IPS DF 6.9 (cell line): ENCODE measurements at places on chromosomes 2 and 18.

GRCh38 chr2:82342356-82342755 lies 2037.8 kb upstream of the LRRTM1 start:
- no peak for DNase-seq

DNA sequence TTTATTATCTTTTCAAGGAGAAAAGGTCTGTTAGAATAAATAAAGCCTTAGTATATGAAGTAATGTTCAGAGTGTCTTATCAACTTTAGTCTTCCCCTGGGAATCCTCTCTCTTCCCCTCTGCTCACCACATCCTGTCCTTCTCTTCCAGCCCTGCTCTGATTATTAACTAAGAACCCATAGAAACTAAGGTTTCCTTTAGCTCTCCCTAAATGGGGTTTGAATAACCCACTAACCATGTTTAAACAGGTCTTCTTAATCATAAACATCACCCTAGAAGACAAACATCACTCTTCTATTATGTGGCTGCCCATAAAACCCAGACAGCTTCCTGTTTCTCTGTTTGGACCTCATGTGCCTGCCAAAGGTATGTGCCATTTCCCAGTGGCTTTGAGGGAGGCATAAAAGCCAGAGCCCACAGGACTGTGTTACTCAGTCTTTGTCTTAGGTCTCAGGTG lies 50.1 kb downstream of the SLC14A1 start:
- no peak for DNase-seq

DNA sequence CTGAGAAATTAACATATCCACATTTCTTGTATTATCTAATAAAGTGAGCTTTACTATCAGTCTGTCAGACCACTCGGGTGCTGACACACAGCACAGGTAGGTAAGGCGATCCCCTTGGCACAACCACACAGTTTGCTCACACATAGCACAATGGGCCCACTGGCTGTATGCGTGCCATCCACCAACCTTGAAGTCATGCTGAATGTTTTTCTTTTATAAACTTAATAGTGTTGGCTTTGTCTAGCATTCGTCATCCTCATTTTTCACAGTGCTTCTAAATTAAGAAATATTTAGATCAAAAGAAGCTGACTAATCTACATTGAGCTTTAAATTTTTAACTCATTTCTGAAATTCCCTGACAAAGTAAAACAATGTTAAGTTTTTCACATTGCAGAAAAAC lies 50.0 kb upstream of the PAPOLG start:
- no peak for DNase-seq

GRCh38 chr2:151575338-151575737 lies 158.9 kb downstream of the NEB start:
- DNase-seq: no peak

DNA sequence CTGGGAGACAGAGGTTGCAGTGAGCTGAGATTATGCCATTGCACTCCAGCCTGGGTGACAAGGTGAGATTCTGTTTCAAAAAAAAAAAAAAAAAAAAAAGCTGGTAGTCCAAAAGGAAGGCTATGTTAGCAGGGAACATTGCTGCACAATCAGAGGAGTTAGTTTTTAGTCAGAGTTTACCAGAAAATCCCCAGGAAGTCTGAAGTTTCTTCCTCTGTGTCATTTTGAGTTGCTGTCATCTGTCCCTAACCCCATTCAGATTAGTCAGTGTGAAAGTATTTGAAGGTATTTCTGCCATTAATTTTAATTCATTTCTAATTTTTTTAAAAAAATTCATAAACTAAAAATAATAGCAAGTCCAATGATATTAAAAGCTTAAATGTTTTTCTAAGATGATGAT lies 33.5 kb upstream of the CERS6 start:
- no peak for DNase-seq

DNA sequence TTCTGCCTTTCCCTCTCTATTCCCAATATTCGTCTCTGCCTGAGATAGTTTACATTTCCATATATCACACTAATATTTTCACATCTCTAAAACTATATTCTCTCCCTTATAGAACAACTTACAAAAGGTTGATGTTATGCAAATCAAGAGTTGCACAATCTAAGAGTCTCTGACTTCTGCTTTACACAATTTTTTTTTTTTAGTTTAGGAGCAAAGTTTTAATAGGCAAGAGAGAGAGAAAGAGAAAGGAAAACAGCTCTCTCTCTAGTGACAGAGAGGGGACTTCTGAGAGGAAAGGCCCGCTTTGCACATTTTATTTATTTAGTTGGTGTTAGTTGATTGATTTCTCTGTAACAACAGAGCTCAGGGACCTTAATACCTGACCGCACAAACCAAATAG lies 380.2 kb downstream of the TXNL1 start:
- no peak for DNase-seq

GRCh38 chr2:27121906-27122305 lies 1.7 kb upstream of the ABHD1 start:
- no peak for DNase-seq

GRCh38 chr18:49837889-49838288 lies 24.6 kb upstream of the ACAA2 start:
- no peak for DNase-seq

GRCh38 chr2:164675027-164675426 lies 53.7 kb upstream of the GRB14 start:
- DNase-seq: no peak

DNA sequence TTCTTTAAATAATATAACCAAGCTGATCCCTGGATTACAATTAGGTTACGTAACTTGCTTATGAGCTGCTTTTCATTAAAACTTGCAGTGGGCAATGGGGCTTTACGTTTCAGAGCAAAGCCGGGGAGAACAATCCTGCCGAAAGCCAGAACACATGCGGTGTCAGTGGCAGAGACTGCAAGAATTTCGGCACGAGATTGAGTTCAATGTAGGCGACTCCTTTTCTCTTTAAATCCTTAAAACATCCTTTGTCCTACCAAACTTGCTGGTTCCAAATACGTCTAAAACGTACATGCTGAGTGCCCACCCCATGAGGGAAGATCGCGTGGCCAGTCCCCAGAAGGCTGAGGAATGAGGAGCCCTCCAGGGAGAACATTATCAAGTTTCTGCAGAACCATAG lies 36.8 kb upstream of the NCOA1 start:
- no peak for DNase-seq

DNA sequence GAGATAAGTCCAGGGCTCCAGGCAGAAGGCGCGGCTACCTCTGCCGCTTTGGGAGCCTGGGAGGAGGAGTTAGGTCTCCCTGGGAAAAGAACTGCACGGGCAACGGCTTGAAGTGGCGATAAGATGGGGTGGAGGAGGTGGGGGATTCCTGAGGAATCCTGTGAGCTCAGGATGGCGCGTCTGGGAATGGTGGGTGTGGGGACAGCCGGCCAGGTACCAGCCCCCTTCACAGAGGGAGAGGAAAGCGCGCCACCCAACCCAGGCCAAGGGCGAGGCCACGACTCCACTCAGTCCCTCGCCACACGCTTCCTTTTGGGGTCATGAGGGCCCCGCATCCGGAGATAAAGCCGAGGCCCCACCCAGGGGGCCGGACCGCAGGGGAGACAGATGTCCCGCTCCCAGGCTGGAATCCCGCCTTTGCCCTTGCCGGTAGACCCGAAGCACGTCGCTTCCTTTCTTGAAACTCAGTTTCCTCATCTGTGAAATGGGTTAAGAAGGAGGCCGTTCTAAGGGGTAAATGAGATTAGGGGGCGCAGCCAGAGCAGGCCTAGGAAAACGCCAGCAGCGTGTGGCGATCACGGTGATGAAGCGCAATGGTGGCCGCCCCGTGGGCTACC lies 1.7 kb upstream of the CTDSP1 start:
- DNase-seq: no peak

DNA sequence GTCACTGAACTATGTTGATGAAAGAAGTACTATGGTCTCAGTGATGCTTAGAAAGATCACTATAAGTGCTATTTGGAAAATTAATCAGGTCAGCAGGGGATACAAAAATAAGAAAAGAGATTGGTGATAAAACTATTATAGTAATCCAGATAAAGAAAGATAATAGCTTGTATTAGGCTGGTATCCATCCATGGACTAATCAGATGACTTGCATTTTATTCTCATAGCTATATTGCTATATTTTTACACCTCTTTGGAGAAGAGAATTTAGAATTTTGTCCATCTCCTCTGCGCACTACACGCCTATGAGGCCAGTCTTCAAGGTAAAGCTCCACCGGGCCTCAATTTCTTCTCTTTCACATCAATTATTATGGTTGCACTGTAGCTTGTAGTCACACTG lies 635.1 kb upstream of the DDX18 start:
- DNase-seq: no peak

GRCh38 chr2:170525566-170525900 lies 189.6 kb upstream of the SP5 start:
- DNase-seq: no peak
